Activated naive CD8-positive, alpha-beta T cell treated with anti-CD3 and anti-CD28 coated beads, Interleukin-2, amount 10 ng/mL, durations not matched to agents 7 days and 5 days (primary cell): ENCODE measurements at places on chromosomes 4 and X.

GRCh38 chr4:87559090-87559837 lies 30.1 kb upstream of the SPARCL1 start:
- peak; percentile 46 for DNase-seq

DNA sequence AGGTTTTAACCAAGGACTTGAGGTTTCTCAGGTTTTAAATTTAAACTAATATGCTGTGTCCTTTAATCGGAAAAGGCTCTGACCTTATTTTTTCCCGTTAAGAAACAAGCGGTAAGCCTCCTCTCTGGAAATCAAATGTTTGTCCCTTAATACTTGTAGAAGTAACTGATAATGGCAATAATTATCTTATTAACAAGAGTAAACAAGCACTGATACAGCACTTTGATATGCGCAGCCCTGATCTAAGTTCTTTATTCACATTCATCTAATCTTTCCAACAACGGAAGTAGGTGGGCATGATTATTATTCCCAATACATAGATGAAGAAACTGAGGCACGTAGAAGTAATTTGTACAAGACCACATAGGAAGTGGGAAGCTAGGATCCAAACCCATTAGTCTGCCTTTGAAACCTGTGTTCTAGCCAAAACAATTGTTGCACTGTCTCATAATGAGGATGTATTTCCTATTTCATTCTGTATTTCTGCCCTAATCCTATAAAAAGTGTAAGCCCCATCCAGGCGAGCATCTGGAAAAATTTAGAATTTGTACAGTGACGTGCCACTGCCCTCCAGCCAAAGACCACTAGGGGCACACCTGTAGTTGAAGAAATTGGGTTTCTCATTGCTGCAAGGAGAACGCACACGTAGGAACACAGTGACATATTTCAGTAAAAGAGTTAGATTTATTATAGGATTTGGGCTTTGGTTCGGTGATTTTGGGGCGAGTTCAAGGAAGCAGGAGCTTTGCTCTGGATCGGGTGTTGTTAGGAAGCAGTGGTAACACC lies 606 bp downstream of the CXorf58 start:
- no peak for DNase-seq

- no peak for DNase-seq
Observed at GRCh38 chrX:17023661-17024060, 77.2 kb downstream of the REPS2 start.

- DNase-seq = no peak
Observed at GRCh38 chr4:73501664-73502265, 20.2 kb downstream of the AFM start.

DNA sequence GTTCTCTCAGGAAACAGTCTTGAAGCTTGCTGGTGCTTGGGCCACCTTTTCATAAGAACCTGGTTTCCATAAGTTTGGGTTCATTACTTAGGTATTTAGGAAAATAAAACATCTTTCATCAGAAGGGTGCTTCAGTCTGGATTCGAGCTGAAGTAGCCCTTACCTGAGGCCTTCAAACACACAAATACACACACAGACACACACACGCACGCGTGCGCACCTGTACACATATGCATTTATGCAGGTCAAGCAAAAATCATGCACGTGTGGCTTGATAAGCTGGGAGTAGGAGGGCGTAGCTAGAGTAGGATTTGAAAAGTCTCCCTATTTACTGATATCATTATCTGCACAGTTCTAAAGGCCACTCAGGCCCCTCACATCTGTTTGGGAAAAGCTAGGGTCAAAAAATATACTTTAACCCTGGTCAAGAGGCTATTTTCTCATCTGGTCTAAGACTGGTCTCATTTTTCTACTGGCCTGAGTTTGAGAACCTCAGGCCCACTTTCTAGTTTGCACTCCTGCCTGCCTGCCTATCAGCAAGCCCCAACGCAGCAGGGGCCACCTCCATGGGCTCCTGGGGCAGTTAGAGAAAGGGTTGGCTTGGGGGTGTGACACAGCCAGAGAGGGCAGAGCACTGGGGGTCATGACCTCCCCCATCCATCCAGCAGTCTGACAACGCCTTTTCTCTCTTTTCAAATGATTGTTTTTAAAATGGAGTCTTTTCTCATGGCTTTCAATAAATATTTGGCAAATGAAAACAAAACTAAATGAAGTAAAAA lies 64.3 kb downstream of the RASL11B start:
- DNase-seq = no peak

DNA sequence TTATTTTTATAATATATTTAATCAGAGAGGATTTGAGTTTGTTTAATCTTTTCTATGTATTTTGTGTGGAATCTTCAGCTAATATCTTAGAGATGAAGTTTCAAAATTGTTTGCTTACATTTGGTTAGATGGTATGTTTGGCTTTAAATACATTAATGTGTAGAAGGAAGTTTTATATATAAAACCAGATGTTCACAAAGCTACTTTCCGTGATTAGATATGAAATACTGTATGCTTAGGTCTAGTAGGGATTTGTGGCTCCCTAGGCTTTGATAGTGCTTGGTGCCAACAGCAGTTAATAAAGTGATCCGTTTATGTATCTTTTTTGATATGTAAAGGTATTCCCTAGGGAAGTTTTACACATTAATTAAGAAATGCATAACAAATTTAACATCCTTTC lies 223.0 kb downstream of the ARHGAP10 start:
- DNase-seq = no peak

GRCh38 chr4:114277690-114278089 lies 298.2 kb upstream of the ARSJ start:
- DNase-seq = no peak

- DNase-seq = no peak
Observed at GRCh38 chr4:6962211-6963041, 52.8 kb downstream of the TBC1D14 start.

DNA sequence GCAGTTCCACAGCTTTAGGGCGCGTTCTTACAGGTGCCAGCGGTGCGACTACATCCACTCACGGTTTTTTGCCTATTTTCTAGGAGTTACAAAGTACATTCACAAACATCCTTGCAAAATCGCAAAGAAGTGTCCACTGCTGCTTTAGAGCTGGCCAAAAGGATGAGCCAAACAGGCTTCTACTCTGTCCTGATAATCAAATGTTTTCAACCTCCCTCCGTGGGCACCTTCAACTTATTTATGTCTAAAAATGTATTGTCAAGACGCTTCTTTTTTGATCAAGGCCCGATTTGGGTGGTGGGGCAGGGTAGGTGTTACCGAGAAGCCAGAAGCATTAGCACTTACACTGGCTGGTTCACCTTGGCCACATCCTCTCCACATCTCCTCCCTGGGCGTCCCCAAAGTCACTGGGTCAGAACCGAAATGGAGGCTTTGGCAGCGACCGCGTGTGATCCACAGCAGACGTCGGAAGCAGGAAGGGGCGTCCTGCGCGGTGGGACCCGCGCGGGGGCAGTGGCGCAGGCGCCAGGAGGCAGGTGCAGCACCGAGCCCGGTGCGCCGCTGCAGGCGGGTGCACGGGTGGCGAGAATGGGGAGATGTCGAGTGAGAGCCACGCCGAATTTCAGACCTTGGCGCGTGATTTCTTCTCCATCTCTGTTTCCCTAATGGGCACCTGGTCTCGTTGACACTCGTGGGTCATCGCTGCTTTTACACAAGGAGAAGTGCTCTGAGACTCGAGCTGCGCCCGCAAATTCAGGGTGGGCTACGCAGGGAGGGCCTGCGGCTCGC lies 16.9 kb downstream of the NKX3-2 start:
- DNase-seq = peak; percentile 44

- DNase-seq = no peak
Observed at GRCh38 chr4:148270630-148271029, 171.6 kb downstream of the NR3C2 start.

GRCh38 chrX:12770440-12770839 lies 20.8 kb upstream of the PRPS2 start:
- no peak for DNase-seq

GRCh38 chr4:82430964-82431745 lies 765 bp downstream of the ENOPH1 start:
- DNase-seq = peak; percentile 53

DNA sequence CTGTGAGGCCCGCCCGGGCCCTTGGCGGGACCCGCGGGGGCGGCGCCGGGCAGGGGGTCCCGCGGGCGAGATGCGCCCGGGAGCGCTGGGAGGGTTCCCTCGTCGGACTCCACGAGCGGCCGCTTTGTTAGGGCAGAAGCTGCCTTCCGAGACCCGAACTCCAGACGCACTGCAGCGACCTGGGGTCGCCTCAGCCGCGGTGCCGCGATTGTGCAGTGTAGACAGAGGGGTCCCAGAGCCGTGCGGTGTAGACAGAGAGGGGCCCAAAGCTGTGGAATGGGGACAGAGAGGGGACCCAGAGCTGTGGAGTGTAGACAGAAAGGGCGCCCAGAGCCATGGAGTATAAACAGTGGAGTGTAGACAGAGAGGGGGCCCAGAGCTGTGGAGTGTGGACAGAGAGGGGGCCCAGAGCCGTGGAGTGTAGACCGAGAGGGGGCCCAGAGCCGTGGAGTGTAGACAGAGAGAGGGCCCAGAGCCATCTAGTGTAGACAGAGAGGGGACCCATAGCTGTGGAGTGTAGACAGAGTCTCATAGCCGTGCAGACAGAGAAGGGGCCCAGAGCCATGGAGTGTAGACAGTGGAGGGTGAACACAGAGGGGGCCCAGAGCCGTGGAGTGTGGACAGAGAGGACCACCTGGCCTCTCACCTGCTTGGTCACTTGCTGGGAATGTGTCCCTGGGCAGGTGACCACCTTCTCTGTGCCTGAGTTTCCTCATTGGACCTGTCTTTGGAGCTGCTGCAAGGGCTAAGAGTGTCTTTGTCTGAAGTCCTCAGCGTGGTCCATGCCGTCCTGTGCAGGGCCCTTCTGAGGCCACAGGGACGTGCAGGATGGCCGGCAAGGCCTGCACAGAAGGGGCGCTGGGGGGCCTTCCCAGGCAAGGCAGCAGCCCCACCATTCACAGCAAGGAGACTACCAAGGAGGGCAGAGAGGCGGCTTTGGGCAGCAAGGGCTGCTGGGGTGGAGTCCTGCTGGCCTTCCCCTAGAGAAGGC lies 875 bp downstream of the RGS12 start:
- no peak for DNase-seq

DNA sequence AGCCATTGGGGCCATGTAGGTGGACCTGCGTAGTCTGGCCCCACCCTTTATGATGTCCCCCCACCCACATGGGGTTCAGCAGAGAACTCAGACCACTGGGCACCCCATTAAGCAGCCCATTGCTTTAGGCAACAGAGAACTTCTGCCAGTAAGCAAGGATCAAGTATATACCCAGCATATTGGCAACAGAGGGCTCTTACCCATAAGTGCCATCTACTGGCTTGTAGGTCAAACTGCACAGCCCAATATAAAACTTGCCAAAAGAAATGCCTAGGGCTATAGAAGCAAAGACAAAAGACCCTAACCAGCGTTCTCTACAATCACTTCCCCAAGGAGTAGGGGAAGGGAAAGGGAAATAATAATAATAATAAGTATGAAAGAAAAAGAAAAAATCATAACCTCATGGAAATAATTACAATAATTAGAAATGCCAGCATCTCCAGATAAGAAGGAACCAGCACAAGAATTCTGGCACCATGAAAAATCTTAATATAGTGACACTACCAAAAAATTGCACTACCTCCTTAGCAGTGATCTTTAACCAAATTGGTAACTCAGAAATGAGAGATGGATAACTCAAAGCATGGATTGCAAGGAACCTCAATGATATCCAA lies 1090.7 kb downstream of the FAT4 start:
- DNase-seq = no peak

DNA sequence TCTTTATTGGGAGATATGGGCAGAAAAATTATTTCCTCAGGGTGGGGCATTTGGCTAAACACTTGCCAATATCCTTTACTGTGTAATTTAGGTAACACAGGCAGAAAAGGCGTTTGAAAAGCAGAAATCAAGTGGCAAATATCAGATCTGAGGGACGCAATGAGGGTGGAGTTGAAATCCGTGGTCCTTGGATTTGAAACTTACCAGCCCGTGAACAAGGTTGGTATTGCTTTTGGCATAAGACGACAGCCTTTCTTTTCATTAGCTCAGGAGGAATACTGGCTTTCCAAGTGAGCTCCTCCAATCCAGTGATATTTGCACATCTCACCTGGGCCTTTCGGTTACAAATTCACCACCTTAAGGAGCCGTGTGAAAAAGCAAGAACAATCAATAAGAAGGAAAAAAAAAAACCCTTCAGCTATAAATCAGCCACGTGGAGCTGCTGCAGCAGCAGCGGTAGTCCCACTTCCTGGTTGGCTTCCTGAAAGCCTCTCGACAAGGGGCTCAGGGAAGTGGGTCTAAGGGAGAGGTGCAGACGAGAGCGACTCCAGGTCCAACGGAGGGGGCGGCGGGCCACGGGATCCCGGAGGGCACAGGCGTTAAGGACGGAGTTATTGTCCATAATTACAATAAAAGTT lies 734 bp upstream of the GALNT7 start:
- DNase-seq = no peak

GRCh38 chrX:20218836-20219505 lies 47.7 kb downstream of the RPS6KA3 start:
- no peak for DNase-seq

DNA sequence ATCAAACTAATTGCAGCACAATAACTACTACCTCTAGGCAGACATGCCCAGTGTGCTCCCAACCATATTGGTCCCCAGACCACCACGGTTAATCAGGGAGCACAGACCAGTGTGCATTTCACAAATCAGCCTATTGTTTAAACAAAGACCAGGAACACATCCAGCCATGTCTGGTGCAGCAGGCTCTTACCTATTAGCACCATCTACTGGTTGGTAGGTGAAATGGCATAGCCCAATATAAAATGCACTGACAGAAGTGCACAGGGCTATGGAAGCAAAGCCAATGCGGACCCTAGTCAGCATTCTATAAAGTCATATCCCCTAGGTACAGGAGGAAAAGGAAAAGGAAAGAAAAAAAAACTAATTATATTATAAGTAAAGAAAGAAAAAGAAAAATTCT lies 15.5 kb upstream of the CYLC1 start:
- no peak for DNase-seq

DNA sequence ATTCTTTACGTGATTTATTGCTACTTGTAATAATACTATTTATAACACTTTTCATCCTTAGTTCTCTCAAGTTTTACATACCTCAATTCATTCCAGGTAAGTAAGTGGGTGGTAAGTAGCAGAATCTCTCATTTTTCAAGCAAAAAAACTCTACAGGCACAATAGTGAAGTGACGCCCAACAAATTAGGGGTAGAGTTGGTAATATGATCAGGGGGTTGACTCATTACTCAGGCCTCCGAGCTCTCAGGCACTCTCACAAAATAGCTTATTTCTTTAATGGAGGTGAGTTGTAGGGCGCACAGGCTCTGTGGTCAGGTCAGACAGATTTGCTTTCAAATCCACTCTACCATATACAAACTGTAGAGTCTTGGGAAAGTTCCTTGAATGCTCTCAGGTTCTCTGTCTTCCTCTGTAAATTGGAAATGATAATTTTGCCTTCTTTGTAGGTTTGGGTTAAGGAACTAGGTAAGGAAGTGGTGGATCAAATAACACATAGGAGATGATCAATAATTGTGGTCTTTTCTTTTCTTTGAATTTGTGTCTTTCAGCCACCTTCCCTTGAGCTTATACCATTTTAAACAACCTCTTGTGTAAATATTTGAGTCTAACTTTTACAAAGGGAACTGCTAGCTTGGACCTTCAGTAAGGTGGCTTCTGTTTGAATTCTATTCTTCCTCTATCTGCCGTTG lies 134.9 kb upstream of the LEF1 start:
- DNase-seq = no peak

GRCh38 chr4:187070740-187071139 lies 347.1 kb upstream of the FAT1 start:
- no peak for DNase-seq
